ENCODE measurements at places on chromosomes 13 and 19.

DNA sequence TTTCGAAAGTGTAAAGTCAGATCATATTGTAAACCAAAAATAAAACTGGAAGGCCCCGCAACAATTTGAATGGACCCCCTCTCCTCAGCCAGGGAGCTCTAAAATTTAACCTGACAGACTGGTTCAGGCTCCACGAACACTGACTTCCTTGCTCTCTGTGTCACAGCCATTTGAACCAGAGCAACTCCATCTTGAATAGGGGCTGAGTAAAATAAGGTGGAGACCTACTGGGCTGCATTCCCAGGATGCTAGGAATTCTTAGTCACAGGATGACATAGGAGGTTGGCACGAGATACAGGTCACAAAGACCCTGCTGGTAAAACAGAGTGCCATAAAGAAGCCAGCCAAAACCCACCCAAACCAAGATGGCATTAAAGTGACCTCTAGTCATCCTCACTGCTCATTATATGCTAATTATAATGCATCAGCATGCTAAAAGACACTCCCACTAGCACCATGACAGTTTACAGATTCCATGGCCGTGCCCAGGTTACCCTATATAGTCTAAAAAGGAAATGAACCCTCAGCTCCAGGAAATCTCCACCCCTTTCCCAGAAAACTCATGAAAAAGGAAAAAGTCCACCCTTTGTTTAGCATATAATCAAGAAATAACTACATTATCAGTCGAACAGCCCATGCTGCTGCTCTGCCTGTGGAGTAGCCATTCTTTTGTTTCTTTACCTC, 43.1 kb downstream of the RFXAP start:
- DNase-seq = no peak

DNA sequence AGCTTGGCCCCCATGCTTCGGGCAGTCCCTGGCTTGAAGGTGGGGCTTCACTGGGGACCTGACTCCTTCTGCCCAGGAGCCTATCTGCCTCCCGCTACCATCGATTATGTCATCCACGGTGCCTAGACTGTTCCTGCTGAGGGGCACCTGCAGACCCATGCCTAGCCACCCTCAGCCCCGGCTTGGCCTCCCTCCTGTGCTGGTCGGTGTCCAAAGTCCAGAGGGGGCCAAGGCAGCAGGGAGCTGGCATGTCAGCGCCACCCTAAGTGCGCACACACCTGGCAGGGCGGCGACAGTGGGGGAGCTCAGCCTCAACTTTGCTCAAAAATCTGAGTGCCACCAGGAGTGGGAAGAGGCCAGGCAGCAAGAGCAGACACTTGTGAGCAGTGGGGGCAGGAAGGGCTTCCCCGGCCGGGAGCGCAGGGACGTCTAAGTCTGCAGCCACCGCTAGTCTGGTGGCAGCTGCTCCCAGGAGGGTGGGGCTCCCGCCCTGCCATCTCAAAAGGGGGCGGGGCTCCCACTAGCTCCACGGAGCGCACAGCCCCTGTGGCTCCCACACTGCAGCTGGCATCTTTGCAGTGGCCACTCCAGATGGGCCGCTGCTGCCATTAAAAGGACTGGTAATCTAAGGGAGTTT, 13.5 kb upstream of the URAD start:
- DNase-seq = no peak

DNA sequence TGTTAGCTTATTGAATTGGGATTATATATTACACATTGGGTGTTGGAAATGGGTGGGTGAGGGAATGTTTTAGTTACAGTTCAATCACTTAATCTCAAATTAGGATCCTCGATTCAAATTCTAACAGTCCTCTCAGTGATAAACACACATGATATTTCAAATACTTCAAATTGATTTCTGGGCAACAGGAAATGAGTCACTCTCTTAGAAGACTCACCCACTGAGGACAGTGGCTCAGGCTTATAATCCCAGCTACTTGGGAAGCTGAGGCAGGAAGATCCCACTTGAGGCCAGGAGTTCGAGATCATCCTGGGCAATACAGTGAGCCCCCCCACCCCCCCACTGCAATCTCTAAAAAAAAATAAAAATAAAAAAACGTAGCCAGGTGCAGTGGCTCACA, 435.3 kb downstream of the KLF12 start:
- DNase-seq = no peak

- peak; percentile 24 for DNase-seq
Observed at GRCh38 chr13:68927387-68928026, 1180.1 kb upstream of the ATXN8OS start.

DNA sequence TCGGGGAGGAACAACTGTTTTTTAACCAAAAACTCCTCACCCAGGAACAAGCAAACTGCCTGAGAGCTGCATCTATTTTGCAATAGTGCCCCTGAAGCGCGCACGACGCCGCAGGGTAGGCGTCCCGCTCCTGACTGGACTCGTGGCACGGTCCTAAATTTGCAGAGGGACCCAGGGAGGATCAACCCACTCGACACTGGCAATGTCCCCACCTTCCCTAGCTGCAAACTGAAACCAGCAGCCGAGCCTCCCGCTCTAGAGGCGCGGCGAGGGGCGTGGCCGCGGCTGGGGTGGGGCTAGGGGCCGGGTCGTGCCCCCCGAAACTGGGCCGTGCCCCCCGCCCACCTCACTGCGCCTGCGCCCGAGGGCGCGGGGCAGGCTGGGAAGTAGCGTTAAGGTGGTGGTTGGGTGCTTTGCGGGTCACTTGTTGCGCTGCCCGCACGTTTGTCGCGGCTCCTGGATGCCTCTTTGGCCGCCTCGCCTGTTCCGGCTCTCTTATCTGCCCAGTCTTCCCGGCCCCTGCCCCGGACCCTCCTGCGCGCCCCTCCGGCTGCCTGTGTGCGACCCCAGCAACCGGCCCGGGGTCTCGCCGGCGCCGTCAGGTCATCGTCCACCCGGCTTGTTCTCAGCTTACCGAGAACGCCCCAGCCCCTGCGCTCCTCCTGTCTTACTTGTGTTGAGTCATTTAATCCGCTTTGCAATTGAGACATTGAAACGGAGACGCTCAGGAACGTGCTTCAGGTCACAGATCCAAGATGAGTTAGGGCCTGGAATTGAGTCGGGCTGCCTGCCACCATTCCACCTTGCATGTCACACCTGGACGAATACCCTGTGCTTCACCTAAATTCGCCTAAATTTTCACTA, 37.9 kb upstream of the LSM14A start:
- DNase-seq = peak; percentile 92

DNA sequence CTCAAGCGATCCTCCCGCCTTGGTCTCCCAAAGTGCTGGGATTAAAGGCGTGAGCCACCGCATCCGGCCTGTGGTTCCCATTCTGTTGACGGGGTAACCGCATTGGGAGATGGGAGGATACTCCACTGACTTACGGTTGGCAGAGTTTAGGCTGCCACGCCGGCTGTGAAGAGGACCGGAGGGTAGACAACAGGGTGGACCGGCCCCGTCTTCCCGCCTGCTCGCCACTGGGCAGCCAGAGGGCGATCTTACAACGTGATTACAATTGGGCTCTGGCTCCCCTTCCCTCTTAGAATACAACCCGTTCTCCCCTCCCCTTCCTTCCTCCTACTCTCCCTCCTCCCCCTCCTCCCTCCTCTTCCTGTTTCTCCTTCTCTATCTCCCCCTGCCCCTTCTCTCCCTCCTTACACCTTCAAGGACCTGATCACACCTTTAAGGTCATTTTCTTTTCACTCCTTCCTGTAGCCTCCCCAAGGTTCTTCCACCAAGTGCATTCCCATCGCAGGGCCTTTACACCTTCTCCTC, 957 bp upstream of the CCDC194 start:
- peak; percentile 71 for DNase-seq

DNA sequence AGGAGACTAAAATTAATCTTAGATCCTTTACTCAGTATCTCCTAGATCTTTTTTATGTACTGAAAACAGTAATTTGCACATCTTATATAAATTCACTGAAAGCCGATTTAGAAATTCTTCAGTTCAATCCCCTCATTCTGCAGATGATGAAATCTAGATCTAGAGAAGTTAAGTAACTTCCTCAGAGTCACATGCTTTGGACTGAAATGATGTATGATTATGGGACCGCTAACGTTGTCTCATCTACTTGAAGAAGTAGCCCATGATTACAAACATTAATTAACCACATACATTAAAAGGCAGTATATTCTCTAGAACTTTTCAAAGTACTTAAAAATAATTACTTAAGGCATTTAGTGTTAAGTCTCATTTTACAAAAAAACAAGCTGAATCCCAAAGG, 37.8 kb downstream of the ELF1 start:
- DNase-seq = peak; percentile 70

DNA sequence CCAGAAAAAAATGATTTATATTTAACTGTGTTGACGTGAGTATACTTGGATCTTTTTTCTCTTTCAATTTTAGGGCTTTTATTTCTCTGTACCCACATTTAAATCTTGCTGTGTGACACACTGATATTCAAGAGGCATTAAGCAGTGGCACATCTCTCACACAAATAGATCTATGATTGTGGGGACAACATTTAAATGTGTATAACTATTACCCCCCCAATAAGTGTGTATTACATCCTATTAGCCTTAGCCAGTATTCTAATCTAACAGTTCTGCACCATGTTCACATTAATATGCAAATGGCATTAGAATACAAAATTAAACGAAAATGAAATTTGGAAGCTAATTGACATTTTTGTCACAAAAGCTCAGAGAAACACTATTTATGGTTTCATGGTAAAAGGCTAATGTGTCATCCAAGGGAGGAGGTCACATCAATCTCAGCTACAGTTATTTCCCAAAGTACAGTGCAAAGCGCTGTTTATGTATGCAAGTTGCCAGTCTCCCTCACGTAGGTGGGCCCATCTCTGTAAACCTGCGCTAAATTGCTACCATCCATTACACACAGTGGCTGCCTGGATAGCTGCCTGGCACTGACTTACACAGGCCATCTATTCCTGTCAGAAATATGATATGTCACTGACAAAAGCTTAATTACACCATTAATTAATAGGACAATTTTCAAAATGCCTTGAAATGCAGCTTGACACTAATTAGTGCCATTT, 984.7 kb upstream of the PCDH9 start:
- DNase-seq = no peak

DNA sequence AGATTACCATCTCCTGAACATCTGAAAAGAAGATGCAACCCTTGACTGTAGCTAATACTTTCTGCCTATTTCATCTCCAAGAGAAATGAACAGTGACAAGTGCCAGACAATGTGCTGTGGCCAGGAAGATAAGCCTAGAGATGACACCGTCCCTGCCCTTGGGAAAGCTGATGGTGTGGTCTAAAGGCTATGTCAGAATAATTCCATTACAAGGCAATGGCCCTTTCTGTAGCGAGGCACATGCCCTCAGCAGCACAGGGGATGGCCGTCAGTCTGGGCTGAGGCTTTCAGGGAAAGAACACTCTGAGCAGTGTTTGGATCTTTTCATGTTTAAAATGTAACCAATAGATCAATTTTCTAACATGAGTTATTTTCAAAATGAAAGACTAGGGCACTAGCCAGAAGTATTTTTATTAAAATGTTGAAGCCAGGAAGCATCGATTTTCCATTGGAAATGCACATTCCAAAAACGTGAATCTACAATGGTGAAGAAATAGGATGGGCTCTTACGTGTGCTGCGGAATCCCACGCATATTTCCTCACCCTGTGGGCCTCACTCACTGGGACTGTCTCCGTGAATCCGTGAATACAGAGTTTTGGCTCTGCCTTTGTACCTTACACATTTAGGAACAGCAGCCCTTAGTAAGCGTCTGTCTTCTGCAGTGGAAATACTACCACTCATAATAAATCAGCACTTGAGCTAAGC, 22.0 kb downstream of the COL4A1 start:
- no peak for DNase-seq

- no peak for DNase-seq
Observed at GRCh38 chr13:50682002-50682401, 161.5 kb downstream of the DLEU7 start.

DNA sequence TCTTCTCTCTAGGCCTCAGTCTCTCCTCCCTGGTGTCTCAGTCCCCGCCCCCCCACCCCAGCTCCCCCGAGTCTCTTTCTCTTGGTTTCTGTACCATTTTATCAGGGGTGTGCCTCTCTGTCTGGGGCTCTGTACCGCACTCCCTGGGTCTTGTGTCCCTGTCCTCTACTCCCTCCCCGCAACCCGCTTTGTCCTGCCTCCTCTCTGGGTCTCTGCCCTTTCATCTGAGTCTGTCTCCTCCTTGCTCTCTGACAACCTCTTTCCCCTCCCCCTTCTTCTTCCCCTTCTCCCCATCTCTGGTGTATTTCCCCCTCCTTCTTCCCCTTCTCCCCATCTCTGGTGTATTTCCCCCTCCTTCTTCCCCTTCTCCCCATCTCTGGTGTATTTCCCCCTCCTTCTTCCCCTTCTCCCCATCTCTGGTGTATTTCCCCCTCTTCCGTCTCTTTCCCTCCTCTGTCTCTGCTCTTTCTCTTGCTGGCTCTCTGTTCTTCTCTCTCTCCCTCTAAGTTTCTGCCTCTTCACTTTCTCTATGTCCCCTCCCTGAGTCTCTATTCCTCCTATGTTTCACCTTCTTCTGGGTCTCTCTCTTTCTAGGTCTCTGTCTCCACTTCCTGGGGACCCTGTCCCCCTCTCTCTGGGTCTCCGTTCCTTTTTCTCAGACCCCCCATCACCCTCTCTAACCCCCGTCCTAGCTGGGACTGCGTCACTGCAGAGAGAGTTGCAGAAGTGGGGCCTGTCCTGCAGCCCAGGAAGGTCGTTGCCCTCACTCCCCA, 2.2 kb upstream of the KCNC3 start:
- no peak for DNase-seq

- no peak for DNase-seq
Observed at GRCh38 chr13:42022796-42023493, 25.5 kb upstream of the DGKH start.

- DNase-seq = no peak
Observed at GRCh38 chr13:67175836-67176459, 54.2 kb downstream of the PCDH9 start.

DNA sequence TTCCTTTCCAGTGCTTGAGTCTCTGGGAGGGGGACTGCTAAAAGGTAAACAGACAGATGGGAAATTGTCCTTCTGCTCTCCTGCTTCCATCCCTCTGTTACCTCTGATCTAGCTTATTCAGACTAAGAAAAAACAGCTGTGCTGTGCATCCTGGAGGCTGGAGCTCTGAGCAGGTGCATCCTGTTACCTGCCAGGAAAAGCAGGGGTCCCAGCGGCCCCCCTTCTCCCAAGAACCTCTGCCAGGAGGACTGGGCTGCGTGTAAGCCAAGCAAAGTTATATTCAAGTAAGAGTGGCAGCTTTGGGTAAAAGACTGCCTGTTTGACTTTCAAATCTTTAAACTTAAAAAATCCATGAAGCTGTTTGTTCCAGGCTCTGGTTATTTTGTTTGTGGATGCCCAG, 75.1 kb downstream of the C13orf42 start:
- DNase-seq = no peak
